ENCODE measurements at places on chromosomes 5 and 9. TPM values are rescaled to one million over a fixed set of nuclear protein-coding genes. Genes with fewer than 3 reads are reported as not detected.

Gene UBE2QL1
- not detected for total RNA-seq

Gene BTNL3
- total RNA-seq, result not detected

Gene LIFR
- total RNA-seq, result not detected

Gene PCDHB9
- not detected for total RNA-seq

Gene FRMD3
- total RNA-seq, result 0.82 TPM

Gene SLC6A7
- not detected for total RNA-seq

DNA sequence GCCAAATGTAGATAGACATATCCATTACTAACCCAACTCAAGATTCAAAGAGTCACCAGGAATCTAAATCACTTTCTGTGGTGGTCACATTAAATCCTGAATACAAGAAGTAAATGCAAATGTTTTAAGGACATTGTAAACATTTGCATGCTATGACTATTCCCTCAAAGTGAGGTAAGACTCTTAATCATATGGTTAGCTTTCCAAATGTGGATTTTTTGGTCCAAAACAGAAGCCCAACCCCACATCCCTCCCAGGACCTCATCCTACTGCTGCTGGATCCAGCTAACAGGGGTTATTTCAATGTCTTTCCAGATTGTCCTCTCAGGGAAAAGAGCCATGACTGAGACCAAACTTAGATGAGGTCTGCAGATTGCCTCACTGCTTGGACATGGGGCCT, 228.1 kb upstream of the PANK3 start:
- no peak overlapping the region for H3K4me3 ChIP-seq
- no peak overlapping the region for H3K27ac ChIP-seq
- DNase-seq, result no peak

DNA sequence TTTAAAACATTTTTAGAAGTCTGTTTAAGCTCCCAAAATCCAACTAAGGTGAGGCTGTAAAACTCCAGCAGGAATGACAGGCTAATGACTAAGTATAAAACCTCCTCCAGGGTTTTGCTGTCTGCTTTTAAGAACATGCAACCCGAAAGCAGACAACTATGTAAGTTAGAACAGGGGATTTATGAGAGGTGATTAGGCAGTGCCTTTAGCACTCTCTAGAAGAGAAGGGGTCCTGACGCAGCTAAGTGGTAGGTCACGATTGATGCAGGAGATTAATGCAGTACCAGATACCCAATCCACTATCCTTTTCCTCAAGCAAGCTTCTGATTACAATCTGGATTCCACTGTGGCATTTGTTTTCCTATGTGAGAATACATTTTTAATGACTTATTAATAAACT, 25.9 kb downstream of the HOMER1 start:
- no peak for DNase-seq
- no peak overlapping the region for H3K27ac ChIP-seq
- no peaks in the 10 kb centered on the region for H3K36me3 ChIP-seq
- H3K27me3 ChIP-seq, result no peaks in the 10 kb centered on the region

GRCh38 chr5:173618927-173619519, 2.6 kb upstream of the BOD1 start:
- H3K27me3 ChIP-seq, result no peaks in the 10 kb centered on the region
- no peak overlapping the region for H3K4me3 ChIP-seq
- DNase-seq, result peak; percentile 50
- H3K4me1 ChIP-seq, result peaks cover 27% of the 10 kb centered on the region
- no peak overlapping the region for H3K27ac ChIP-seq

- H3K27ac ChIP-seq, result no peak overlapping the region
- no peaks in the 10 kb centered on the region for H3K27me3 ChIP-seq
- no peaks in the 10 kb centered on the region for H3K4me1 ChIP-seq
- DNase-seq, result no peak
Observed at GRCh38 chr5:114924769-114925168, 244.9 kb downstream of the TRIM36 start.

GRCh38 chr9:18905028-18905882, 127.8 kb downstream of the SAXO1 start:
- H3K36me3 ChIP-seq, result no peaks in the 10 kb centered on the region
- H3K4me1 ChIP-seq, result no peaks in the 10 kb centered on the region
- no peak overlapping the region for H3K27ac ChIP-seq
- DNase-seq, result no peak
- no peak overlapping the region for H3K4me3 ChIP-seq
- peaks cover 3% of the 10 kb centered on the region for H3K27me3 ChIP-seq

DNA sequence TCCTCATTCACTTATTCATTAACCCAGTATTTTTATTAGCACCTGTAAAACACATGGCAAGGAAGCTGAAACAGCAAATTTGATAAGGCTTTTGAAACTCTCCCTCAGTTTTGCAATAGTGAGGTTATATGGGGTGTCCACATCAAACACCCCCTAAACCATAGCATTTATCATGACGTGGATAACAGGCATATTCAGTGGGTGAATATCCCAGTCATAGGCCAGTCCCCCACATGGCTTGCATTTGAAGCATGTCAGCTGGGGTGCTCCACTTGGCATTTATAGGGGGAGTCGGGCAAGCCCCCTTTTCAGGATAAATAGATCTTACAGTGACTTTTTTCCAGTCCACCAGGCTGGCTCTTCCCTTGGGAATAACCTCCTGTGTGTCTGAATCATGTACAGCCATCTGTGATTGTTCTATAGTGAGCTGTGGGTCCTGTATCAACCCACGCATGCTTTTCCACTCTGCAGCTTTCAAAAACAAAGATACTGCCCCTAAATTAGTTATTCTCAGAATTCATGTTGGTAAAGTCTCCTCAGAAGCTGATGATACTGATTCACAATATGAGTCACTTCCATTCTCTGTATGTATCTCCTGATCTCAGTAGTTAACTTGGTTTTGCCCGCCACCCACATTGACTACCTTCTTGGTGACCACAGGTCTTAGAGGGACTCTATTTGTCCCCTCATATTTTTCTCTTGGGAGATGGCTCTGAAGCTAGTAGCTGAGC, 84.4 kb upstream of the SPIN1 start:
- H3K27ac ChIP-seq, result peak overlapping the region; percentile 94
- peaks cover 45% of the 10 kb centered on the region for H3K4me1 ChIP-seq
- H3K27me3 ChIP-seq, result peaks cover 23% of the 10 kb centered on the region
- peaks cover 24% of the 10 kb centered on the region for H3K36me3 ChIP-seq
- peak overlapping the region; percentile 52 for H3K4me3 ChIP-seq

GRCh38 chr5:16780325-16780724, 155.8 kb downstream of the MYO10 start:
- H3K36me3 ChIP-seq, result no peaks in the 10 kb centered on the region
- peaks cover 17% of the 10 kb centered on the region for H3K4me1 ChIP-seq
- H3K27ac ChIP-seq, result no peak overlapping the region
- DNase-seq, result no peak

DNA sequence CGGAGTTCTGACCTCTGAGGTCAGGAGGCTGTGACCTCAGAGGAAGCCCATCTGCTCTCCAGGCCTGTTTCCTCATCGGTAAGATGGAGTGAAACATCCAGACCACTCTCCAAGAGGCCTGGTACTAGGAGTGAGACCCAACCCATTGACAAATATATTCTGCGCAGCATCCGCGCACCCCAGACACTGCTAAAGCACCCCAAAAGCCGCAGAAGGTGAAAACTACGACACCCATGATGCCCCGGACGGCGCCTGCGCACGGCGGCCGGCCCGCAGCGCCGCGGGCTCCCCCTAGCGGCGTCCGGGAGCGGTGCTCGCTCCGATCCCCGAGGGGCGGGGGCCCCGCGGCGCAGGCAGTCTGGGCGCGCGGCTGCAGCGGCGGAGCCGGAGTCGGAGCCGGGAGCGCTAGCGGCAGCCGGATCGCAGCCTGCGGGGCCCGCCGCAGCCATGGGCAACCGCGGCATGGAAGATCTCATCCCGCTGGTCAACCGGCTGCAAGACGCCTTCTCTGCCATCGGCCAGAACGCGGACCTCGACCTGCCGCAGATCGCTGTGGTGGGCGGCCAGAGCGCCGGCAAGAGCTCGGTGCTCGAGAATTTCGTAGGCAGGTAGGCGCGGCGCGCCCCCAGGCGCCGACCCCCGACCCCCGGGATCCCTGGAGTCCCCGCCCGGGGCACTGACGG, at the start of gene DNM1:
TSS of gene DNM1 (plus strand) at position 356 of the 683 bp plus-strand sequence. CDS start at position 448, 92 bp downstream.
- no peaks in the 10 kb centered on the region for H3K36me3 ChIP-seq
- H3K4me3 ChIP-seq, result peak within 1 kb of the TSS; percentile 64
- peak; percentile 77 for DNase-seq
- peaks cover 14% of the 10 kb centered on the region for H3K4me1 ChIP-seq
- peaks cover 26% of the 10 kb centered on the region for H3K27me3 ChIP-seq
- peak within 1 kb of the TSS; percentile 81 for H3K27ac ChIP-seq

DNA sequence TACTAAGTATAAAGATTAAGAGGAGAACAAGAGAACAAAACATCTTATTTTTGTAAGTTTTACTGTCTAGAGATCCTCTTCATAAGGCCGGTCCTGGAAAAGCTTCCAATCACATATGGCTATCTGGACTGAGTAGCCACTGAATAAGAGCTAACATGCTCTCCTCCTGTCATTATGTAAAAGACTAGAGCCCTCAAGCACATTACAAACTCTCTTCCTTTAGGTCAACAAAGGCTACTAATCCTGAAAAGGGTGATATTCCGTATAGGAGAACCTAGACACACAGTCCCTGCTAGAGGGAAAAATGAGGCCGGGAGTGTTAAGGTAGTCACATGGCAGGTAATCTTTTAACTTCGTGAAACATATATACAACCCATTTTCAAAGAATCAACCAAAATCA, 665.6 kb downstream of the EFNA5 start:
- no peak for DNase-seq
- no peak overlapping the region for H3K4me3 ChIP-seq
- no peaks in the 10 kb centered on the region for H3K4me1 ChIP-seq
- no peak overlapping the region for H3K27ac ChIP-seq
- no peaks in the 10 kb centered on the region for H3K36me3 ChIP-seq
- H3K27me3 ChIP-seq, result no peaks in the 10 kb centered on the region

- no peaks in the 10 kb centered on the region for H3K4me1 ChIP-seq
- DNase-seq, result no peak
- H3K4me3 ChIP-seq, result no peak overlapping the region
- H3K27ac ChIP-seq, result no peak overlapping the region
- H3K36me3 ChIP-seq, result no peaks in the 10 kb centered on the region
Observed at GRCh38 chr5:137833463-137833862, 34.2 kb upstream of the MYOT start.

DNA sequence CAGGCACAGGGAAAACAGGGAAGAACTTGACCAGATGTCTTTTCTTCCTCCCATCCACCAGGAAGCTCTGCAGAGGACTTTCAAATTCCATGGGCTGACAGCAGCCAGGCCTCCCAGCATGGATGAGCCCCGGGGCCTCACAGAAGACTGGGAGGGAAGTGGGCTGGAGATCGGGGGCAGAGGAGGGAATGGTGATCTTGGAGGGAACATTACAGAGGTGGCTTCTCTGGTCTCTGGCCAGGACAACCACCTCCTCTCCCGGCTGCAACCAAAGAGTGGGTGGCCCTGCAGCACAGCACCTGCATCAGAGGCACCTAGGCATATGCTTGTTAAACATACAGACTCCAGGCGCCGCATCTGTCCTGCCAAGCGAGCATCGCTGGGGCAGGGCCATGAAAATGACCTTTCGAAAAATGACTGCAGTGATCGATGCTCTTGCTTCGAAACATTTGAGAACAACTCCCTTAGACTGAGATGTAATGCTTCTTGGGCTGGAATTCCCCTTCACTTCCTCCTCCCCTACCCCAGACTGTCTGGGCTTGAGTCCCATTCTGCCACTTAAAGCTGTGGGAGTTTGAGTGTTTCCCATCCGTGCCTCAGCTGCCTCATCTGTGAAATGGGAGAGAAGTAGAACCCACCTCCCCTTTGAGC, 68.7 kb upstream of the UNC5A start:
- peaks cover 86% of the 10 kb centered on the region for H3K27me3 ChIP-seq
- H3K4me3 ChIP-seq, result no peak overlapping the region
- H3K4me1 ChIP-seq, result peaks cover 14% of the 10 kb centered on the region
- no peaks in the 10 kb centered on the region for H3K36me3 ChIP-seq
- DNase-seq, result peak; percentile 34

- peak; percentile 64 for DNase-seq
- no peak overlapping the region for H3K4me3 ChIP-seq
- H3K27me3 ChIP-seq, result peaks cover 11% of the 10 kb centered on the region
- peaks cover 21% of the 10 kb centered on the region for H3K4me1 ChIP-seq
Observed at GRCh38 chr5:75023368-75024159, 28.8 kb downstream of the GCNT4 start.

DNA sequence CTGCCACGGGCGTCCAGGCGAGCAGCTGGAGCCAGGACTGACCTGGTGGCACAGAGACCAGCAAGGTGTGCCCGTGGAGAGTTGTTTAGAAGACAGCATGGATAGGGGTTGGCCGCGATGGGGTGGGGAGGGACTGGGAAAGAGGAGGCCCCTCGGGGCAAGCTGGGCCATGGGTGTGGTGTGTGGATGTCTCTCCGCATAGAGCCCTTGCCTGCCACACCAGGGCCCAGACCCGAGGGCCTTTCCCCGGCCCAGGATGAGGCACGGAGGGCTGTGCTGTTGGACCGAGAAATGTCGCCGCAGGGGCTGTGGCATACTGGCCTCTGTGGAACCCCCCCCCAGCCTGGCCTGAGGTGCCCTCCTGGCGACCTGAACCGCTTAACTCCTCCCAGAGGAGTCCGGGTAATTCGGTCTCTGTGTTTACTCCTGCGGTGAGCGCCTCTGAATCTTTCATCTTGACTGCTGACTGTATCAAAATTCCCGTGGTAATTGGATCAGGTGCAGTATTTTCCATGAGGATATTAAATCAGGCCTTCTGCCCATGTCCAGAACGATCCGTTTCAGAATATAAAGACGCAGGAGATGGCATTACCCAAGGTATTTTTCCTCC, 22.5 kb upstream of the LAMC3 start:
- H3K27ac ChIP-seq, result no peak overlapping the region
- no peaks in the 10 kb centered on the region for H3K27me3 ChIP-seq
- H3K4me1 ChIP-seq, result no peaks in the 10 kb centered on the region
- H3K36me3 ChIP-seq, result no peaks in the 10 kb centered on the region
- no peak for DNase-seq
- no peak overlapping the region for H3K4me3 ChIP-seq

DNA sequence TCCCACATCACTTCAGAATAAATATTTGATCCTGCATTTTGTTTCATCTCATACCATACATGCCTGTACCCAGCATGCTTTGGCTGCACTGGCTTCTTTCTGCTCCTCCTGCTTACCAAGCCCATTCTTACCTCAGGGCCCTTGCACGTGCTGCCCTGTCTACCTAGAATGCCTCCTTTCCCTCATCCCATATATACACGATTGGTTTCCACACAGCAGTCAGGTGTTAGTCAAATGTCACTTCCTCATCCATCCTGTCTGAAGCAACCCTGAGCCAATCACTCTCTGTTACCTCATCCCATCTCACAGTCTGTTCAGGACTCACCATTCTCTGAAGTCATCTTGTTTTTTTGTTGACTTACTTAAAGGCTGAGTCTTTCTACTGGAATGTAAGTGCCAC, 30.3 kb downstream of the CAST start:
- DNase-seq, result no peak
- peaks cover 14% of the 10 kb centered on the region for H3K36me3 ChIP-seq
- H3K27me3 ChIP-seq, result no peaks in the 10 kb centered on the region
- no peak overlapping the region for H3K4me3 ChIP-seq
- H3K4me1 ChIP-seq, result peaks cover 7% of the 10 kb centered on the region
- H3K27ac ChIP-seq, result no peak overlapping the region

- no peak overlapping the region for H3K27ac ChIP-seq
- peaks cover 1% of the 10 kb centered on the region for H3K36me3 ChIP-seq
- H3K4me3 ChIP-seq, result no peak overlapping the region
- H3K4me1 ChIP-seq, result peaks cover 25% of the 10 kb centered on the region
- peak; percentile 44 for DNase-seq
Observed at GRCh38 chr5:56094579-56095361, 100.0 kb upstream of the IL6ST start.

Measured in activated CD8-positive, alpha-beta memory T cell treated with anti-CD3 and anti-CD28 coated beads, Interleukin-2, amount 10 ng/mL, durations not matched to agents 7 days and 5 days (primary cell).